Fibroblast of lung (primary cell): ENCODE measurements at places on chromosomes 2 and 18. TPM values are rescaled to one million over a fixed set of nuclear protein-coding genes. Genes with fewer than 3 reads are reported as not detected.
A peak's percentile ranks its signal among the peaks of the same experiment; 100 is the strongest.

DNA sequence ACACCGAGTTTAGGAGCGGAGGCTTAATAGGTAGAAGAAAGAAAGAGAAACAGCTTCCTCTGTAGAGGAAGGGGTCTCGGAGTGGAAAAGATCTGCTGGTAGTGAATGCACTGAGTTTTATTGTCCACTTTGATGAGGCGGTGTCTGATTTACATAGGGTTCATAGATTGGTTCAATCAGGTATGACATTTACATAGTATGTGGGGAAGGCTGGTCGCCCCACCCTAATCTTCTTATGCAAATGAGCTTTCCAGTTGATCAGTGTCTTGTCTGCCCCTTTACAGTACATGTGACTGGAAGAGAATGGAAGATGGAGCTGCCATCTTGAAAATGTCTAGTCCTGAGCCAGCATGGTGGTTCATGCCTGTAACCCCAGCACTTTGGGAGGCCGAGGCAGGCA, 19.9 kb upstream of the CNOT11 start:
- no peak overlapping the region for H3K27ac ChIP-seq
- H3K4me3 ChIP-seq, result no peak overlapping the region
- no peaks in the 10 kb centered on the region for H3K36me3 ChIP-seq
- DNase-seq, result no peak

RGPD3 gene
- total RNA-seq, result 0.17 and 0.26 TPM in 2 replicates

SPATA3 gene
- not detected in 2 replicates for total RNA-seq

RHOB gene
- total RNA-seq, result 85.3 and 171 TPM in 2 replicates

GRCh38 chr2:96386470-96386869, 50.9 kb downstream of the NCAPH start:
- no peak overlapping the region for H3K27ac ChIP-seq
- no peaks in the 10 kb centered on the region for H3K4me1 ChIP-seq
- no peaks in the 10 kb centered on the region for H3K36me3 ChIP-seq
- DNase-seq, result no peak
- no peak overlapping the region for H3K4me3 ChIP-seq

RTTN gene
- total RNA-seq, result 12.8 and 19.0 TPM in 2 replicates

DNA sequence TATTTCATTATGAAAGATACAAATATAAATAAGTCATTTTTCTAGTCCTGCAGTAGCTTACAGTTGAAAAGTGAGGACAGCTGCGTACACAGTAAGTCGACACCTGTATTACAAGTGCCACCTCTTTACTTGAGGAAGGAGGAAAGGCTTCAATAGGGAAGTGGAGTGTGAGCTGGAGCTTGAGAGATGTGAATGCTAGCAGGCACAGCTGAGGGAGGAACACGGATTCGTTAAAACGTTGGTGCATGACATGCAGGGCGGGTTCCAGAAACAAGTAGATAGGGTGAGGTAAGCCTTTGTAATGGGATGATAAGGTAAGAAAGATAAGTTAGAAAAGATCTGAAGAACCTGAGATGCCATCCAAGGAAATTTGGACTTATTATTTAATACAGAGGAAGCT, 98.1 kb upstream of the CSRNP3 start:
- H3K27me3 ChIP-seq, result no peaks in the 10 kb centered on the region
- DNase-seq, result no peak
- H3K4me3 ChIP-seq, result no peak overlapping the region
- H3K27ac ChIP-seq, result no peak overlapping the region
- no peaks in the 10 kb centered on the region for H3K4me1 ChIP-seq

VWC2L gene
- not detected in 2 replicates for total RNA-seq

PTPRN gene
- 3.5 and 10.8 TPM in 2 replicates for total RNA-seq

GALNT14 gene
- under 0.01 and 0.83 TPM in 2 replicates for total RNA-seq

- peak; percentile 19 for DNase-seq
- H3K36me3 ChIP-seq, result no peaks in the 10 kb centered on the region
These were observed 52.0 kb upstream of the TNP1 start for GRCh38 chr2:216911886-216912285.

- no peak overlapping the region for H3K4me3 ChIP-seq
- H3K27ac ChIP-seq, result peak overlapping the region; percentile 77
- no peaks in the 10 kb centered on the region for H3K27me3 ChIP-seq
- H3K4me1 ChIP-seq, result peaks cover 29% of the 10 kb centered on the region
- no peak for DNase-seq
- no peaks in the 10 kb centered on the region for H3K36me3 ChIP-seq
These were observed 137.6 kb downstream of the HDAC4 start for GRCh38 chr2:239263231-239263630.

- no peak for DNase-seq
- no peak overlapping the region for H3K4me3 ChIP-seq
- H3K27me3 ChIP-seq, result no peaks in the 10 kb centered on the region
- H3K4me1 ChIP-seq, result peaks cover 4% of the 10 kb centered on the region
- H3K27ac ChIP-seq, result no peak overlapping the region
These were observed 157.0 kb upstream of the HS6ST1 start for GRCh38 chr2:128475427-128476211.

DNA sequence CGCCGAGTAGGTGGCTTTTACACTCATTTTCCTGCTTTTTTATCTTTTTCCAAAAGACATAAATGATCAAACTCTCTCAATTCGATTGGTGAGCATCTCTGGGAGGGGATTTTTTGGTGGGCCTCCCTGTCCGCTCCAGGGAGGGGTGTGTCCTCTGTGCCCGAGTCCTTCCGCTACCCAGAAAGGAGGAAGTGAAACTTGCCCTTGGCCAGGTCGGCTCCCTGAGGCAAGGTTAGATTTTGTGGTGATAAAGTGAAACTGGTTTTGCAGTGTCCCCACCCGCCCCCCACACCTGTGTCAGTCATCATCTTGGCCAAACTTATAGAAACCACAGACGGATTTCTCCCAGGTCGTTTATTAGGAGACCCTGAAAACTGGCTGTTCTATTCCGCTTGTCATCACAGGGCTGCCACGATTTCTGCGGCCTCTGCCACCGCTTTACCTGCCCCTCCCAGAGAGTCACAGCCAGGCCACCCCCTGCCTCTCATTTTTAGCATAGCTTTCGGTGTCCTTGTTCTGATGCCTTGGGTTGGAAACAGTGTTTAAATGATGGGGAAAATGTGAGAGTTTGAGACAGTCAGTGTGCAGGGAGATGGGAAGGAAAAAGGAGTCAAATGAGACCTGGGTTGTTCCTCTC, 93.6 kb downstream of the SH3BP4 start:
- peaks cover 6% of the 10 kb centered on the region for H3K4me1 ChIP-seq
- no peak for DNase-seq
- peaks cover 63% of the 10 kb centered on the region for H3K36me3 ChIP-seq
- H3K4me3 ChIP-seq, result no peak overlapping the region
- no peak overlapping the region for H3K27ac ChIP-seq

DNA sequence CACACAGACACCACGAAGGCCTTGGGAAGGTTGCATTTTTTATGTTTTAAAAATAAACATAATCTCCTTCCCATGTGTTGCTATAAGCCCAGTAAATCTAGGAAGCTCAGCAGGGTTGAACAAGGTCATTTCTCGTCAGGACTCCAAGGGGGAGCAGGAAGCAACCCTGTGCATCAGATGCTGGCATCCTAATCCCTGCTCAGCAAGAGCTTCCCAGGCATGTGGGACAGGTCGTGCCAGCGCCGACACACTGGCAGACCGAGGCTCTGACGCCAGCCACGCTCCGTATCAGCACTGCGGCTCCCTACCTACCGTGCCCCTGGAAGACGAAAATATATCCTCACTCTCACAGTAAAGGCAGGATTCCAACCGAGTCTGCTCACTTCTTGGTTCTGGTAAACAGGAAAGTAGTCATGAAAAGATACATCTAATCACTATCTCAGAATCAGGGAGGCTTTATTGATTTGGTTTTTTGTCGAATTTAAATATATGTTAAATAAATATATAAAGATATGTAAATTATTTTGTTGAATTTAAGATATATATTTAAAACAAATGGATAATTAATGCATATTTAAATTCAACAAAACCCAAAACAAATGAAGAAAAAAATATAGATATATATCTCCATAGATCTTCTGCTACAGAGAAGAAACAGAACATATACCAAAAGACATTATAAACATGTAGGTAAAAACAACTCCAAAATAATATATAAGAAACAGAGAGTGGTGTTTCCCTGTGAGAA, 61.4 kb downstream of the TXNL1 start:
- no peaks in the 10 kb centered on the region for H3K36me3 ChIP-seq
- no peaks in the 10 kb centered on the region for H3K27me3 ChIP-seq
- no peak for DNase-seq

DNA sequence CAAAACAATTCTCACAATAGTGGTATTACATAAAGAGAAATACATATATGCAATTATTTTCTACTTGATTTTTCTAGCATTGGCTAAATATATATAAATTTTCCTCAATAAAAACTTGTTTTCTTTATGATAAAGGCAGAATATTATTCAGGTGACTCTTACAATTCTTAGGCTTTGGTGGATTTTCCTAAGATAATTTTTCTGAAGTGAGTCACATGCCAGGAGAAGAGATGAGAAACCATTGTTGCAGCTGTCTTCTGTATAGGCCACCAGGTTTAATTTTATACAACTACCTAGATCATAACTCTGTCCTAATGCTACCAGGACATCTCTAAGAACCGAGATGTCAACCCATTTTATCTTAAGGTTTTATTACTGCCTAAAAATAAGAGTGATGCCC, 552.4 kb upstream of the CDH2 start:
- peak; percentile 75 for DNase-seq
- no peaks in the 10 kb centered on the region for H3K4me1 ChIP-seq
- no peaks in the 10 kb centered on the region for H3K36me3 ChIP-seq
- H3K27me3 ChIP-seq, result no peaks in the 10 kb centered on the region
- no peak overlapping the region for H3K27ac ChIP-seq
- H3K4me3 ChIP-seq, result no peak overlapping the region

GRCh38 chr2:126644630-126645191, 11.2 kb upstream of the GYPC start:
- no peaks in the 10 kb centered on the region for H3K27me3 ChIP-seq
- H3K4me1 ChIP-seq, result no peaks in the 10 kb centered on the region
- H3K27ac ChIP-seq, result no peak overlapping the region

GRCh38 chr2:162706770-162707169, 131.8 kb downstream of the KCNH7 start:
- no peaks in the 10 kb centered on the region for H3K27me3 ChIP-seq
- H3K36me3 ChIP-seq, result no peaks in the 10 kb centered on the region
- H3K4me1 ChIP-seq, result no peaks in the 10 kb centered on the region
- no peak overlapping the region for H3K27ac ChIP-seq
- no peak for DNase-seq

FAM237A gene
- total RNA-seq, result not detected in 2 replicates

GRCh38 chr2:139613264-139613663, 833.1 kb upstream of the NXPH2 start:
- no peaks in the 10 kb centered on the region for H3K4me1 ChIP-seq
- H3K4me3 ChIP-seq, result no peak overlapping the region
- no peaks in the 10 kb centered on the region for H3K36me3 ChIP-seq
- H3K27me3 ChIP-seq, result no peaks in the 10 kb centered on the region
- no peak overlapping the region for H3K27ac ChIP-seq

GRCh38 chr2:19653509-19653908, 248.3 kb downstream of the TTC32 start:
- no peaks in the 10 kb centered on the region for H3K27me3 ChIP-seq
- peaks cover 15% of the 10 kb centered on the region for H3K4me1 ChIP-seq
- no peak for DNase-seq
- no peak overlapping the region for H3K4me3 ChIP-seq
- H3K36me3 ChIP-seq, result no peaks in the 10 kb centered on the region
- H3K27ac ChIP-seq, result no peak overlapping the region

- no peaks in the 10 kb centered on the region for H3K4me1 ChIP-seq
- no peak overlapping the region for H3K4me3 ChIP-seq
- H3K36me3 ChIP-seq, result no peaks in the 10 kb centered on the region
- H3K27ac ChIP-seq, result no peak overlapping the region
- H3K27me3 ChIP-seq, result no peaks in the 10 kb centered on the region
- DNase-seq, result no peak
These were observed 124.5 kb downstream of the CMPK2 start for GRCh38 chr2:6741229-6741628.

GPR75 gene
- total RNA-seq, result 0.77 and 1.8 TPM in 2 replicates

- peaks cover 12% of the 10 kb centered on the region for H3K4me1 ChIP-seq
- no peak overlapping the region for H3K27ac ChIP-seq
- no peak for DNase-seq
These were observed 19.1 kb upstream of the TXNDC2 start for GRCh38 chr18:9866627-9867026.

GRCh38 chr2:94993176-94994062, 32.1 kb upstream of the MAL start:
- H3K4me1 ChIP-seq, result no peaks in the 10 kb centered on the region
- peaks cover 3% of the 10 kb centered on the region for H3K27me3 ChIP-seq
- H3K4me3 ChIP-seq, result no peak overlapping the region
- no peak for DNase-seq

- no peaks in the 10 kb centered on the region for H3K4me1 ChIP-seq
- no peak for DNase-seq
- no peak overlapping the region for H3K4me3 ChIP-seq
- no peaks in the 10 kb centered on the region for H3K36me3 ChIP-seq
- no peak overlapping the region for H3K27ac ChIP-seq
These were observed 354.3 kb downstream of the CLIP4 start for GRCh38 chr2:29469516-29469915.

CRYGD gene
- not detected in 2 replicates for total RNA-seq

USP14 gene
- total RNA-seq, result 13.6 and 21.5 TPM in 2 replicates

KCNJ3 gene
- not detected in 2 replicates for total RNA-seq

ZNF804A gene
- total RNA-seq, result 0.77 and 3.0 TPM in 2 replicates

PLA2R1 gene
- total RNA-seq, result 3.1 and 8.3 TPM in 2 replicates

SCG2 gene
- total RNA-seq, result 0.66 and 2.1 TPM in 2 replicates

NCKAP5 gene
- 1.0 and 2.6 TPM in 2 replicates for total RNA-seq

- H3K4me1 ChIP-seq, result no peaks in the 10 kb centered on the region
- no peaks in the 10 kb centered on the region for H3K27me3 ChIP-seq
- DNase-seq, result no peak
These were observed 112.0 kb upstream of the TEKT4 start for GRCh38 chr2:94759211-94759610.

GRCh38 chr2:231347081-231347480, 48.4 kb upstream of the B3GNT7 start:
- no peak overlapping the region for H3K4me3 ChIP-seq
- H3K4me1 ChIP-seq, result no peaks in the 10 kb centered on the region
- H3K36me3 ChIP-seq, result peaks cover 2% of the 10 kb centered on the region
- no peak for DNase-seq
- no peak overlapping the region for H3K27ac ChIP-seq

DNA sequence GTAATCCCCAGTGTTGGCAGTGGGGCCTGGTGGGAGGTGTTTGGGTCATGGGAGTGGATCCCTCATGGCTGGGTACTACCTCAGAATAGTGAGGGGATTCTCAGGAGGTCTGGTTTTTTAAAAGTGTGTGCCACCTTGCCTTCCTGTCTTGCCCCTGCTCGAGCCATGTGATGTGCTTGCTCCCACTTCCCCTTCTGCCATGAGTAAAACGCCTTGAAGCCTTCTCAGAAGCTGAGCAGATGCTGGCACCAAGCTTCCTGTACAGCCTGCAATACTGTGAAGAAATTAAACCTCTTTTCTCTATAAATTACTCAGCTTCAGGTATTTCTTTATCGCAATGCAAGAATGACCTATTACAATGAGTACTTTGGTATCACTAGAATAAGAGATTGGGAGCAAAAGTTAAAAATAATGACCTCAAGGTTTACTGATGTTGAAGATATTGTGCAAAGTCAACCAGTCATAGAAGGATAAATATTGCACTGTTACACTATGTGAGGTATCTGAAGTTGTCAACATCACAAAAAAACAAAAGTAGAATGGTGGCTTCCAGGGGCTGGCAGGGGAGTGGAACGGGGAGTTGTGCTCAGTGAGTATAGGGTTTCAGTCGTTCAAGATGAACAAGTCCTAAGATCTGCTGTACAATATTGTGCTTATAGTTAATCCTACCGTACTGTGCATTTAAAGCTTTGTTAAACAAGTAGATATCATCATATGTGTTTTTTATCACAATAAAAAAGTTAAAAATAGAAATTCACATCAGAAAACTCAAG, 938.3 kb upstream of the CNTNAP5 start:
- no peaks in the 10 kb centered on the region for H3K4me1 ChIP-seq
- no peak overlapping the region for H3K27ac ChIP-seq
- no peak for DNase-seq
- no peaks in the 10 kb centered on the region for H3K36me3 ChIP-seq
- no peaks in the 10 kb centered on the region for H3K27me3 ChIP-seq
- no peak overlapping the region for H3K4me3 ChIP-seq
